ENCODE measurements at places on chromosomes 1 and 21. TPM values are rescaled to one million over a fixed set of nuclear protein-coding genes. Genes with fewer than 3 reads are reported as not detected.

- DNase-seq: no peak
- H3K36me3 ChIP-seq: peaks cover 17% of the 10 kb centered on the region
- no peak overlapping the region for H3K4me3 ChIP-seq
- no peak overlapping the region for H3K27ac ChIP-seq
Measured at GRCh38 chr1:11946647-11947046, 12.1 kb downstream of the PLOD1 start.

DNA sequence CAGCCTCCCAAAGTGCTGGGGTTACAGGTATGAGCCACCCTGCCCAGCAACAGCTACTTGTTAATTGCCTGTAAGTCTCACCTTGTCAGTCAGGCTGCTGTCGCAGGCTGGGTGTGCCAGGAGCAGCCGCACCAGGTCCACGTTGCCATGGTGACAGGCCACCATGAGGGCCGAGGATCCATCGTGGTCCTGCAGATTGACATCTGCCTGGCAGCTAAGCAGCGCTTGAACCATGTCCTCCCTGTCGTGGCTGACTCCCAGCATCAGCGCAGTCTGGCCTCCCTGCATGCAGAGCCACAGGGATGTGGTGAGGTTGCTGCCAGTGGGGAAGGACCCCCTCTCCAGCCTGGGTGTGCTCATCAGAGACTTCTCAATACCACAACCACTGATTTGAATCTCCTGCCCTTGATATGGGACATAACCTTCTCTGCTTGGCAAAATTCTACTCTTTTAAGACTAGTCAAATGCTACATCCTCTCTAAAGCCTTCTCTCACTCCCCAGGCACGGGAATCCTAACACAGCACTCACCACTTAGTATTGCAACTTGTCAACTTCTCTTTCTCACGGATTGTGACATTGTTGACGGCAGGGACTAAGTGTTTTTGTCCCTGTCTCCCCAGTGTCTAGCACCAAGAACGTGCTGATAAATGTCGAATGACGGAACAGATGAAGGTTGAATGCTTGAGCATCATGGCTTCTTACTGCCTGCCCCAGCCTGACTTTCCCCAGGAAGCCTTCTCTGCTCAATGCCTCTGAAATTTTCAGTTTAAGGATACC lies 52.9 kb downstream of the L1TD1 start:
- peaks cover 10% of the 10 kb centered on the region for H3K4me1 ChIP-seq
- H3K27ac ChIP-seq: no peak overlapping the region
- no peaks in the 10 kb centered on the region for H3K27me3 ChIP-seq
- no peak for DNase-seq

DNA sequence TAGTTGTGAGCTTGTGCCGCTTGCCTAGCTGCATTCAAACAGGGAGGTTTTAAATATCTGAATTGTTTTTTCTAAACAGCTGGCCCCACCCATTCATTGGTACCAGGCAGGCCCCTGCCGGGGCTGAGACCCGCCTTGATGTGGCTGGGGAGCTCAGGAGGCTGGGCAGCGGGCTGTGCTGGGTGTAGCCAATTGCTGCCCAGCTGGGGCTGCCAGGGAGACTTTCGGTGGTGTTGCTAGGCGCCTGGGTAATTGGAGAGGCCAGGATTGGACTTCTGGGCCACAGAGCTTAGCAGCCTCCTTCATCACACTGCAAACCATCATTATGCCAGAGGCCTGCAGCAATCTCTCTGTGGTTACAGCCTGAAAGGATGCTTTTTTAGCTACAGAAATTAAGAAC lies 12.2 kb downstream of the RHBDL2 start:
- H3K27ac ChIP-seq: no peak overlapping the region
- H3K27me3 ChIP-seq: no peaks in the 10 kb centered on the region
- H3K4me3 ChIP-seq: no peak overlapping the region
- no peaks in the 10 kb centered on the region for H3K36me3 ChIP-seq
- H3K4me1 ChIP-seq: no peaks in the 10 kb centered on the region

DNA sequence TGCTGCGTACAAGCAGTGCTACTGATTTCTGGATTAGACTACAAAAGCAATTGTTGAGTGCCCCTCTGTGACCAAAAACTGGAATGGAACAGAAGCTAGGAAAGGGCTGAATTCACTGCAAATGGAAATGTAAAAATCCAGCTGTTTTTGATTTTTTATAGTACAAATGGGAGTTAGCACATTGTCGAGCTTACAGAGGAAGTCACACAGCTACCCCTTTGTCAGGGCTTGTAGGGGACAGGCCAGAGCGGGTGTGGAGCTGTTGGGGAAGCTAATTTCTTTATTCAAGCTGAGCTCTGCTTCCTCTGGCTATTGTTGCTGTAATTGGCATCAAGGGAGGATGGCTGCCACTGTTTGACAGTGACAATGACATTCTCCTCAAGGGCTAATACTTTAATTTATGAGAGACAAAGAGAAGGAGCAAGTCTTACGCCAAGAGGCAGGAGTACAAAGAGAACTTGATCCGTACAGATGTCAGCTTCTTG lies 96.1 kb downstream of the SLC35F3 start:
- no peak overlapping the region for H3K4me3 ChIP-seq
- DNase-seq: no peak
- H3K27ac ChIP-seq: no peak overlapping the region
- H3K4me1 ChIP-seq: no peaks in the 10 kb centered on the region

- no peaks in the 10 kb centered on the region for H3K36me3 ChIP-seq
- H3K27me3 ChIP-seq: no peaks in the 10 kb centered on the region
- no peak overlapping the region for H3K27ac ChIP-seq
- no peak for DNase-seq
- H3K4me3 ChIP-seq: no peak overlapping the region
Measured at GRCh38 chr21:28419811-28420210, 572.9 kb downstream of the LTN1 start.

GRCh38 chr1:151060007-151060656 lies at the start of gene MLLT11:
Gene MLLT11 (plus strand): TSS chr1:151060397. CDS start chr1:151067225, 6,828 bp downstream.
- peak within 1 kb of the TSS; percentile 74 for H3K27ac ChIP-seq
- H3K4me1 ChIP-seq: peaks cover 46% of the 10 kb centered on the region
- peak within 1 kb of the TSS; percentile 90 for H3K4me3 ChIP-seq
- no peaks in the 10 kb centered on the region for H3K27me3 ChIP-seq
- peaks cover 8% of the 10 kb centered on the region for H3K36me3 ChIP-seq
- peak; percentile 72 for DNase-seq

DNA sequence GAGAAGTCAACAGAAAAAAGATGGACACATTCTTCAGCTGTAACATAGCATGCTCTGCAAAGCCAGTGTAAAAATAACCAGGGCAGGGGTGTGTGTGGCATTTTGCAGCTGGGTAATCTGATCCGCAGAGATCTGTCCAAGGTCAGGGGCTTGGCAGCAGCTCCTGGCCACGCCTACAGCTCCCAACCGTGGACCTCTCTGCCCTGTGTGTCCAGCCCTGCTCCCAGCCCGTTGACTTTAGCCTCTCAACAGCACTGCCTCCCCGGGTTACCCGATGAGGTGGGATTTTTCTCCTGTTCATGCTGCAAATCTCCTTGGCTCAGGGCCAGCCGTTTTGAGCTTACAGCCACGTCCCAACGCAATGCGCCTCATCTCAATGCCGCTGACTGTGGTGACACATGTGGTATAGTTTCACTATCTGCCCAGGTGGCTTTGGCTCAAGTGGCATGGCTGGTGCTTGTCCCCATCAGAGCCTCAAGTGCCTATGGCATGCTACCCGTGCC lies 68.1 kb downstream of the VWA5B1 start:
- peak; percentile 50 for DNase-seq
- H3K27me3 ChIP-seq: peaks cover 19% of the 10 kb centered on the region
- no peak overlapping the region for H3K27ac ChIP-seq
- H3K4me3 ChIP-seq: no peak overlapping the region
- 0 out of 2 replicates have a peak, but pooled peaks cover 6% of the 10 kb centered on the region for H3K4me1 ChIP-seq

- H3K27me3 ChIP-seq: no peaks in the 10 kb centered on the region
- H3K4me1 ChIP-seq: peaks cover 12% of the 10 kb centered on the region
- no peak overlapping the region for H3K27ac ChIP-seq
- H3K4me3 ChIP-seq: no peak overlapping the region
Measured at GRCh38 chr1:36339215-36339614, 15.8 kb upstream of the EVA1B start.

- no peaks in the 10 kb centered on the region for H3K27me3 ChIP-seq
- no peak overlapping the region for H3K27ac ChIP-seq
- H3K36me3 ChIP-seq: no peaks in the 10 kb centered on the region
Measured at GRCh38 chr1:32337855-32338636, 2.0 kb upstream of the MARCKSL1 start.

GRCh38 chr1:151949371-151950193 lies 40.3 kb upstream of the THEM4 start:
- H3K36me3 ChIP-seq: no peaks in the 10 kb centered on the region
- no peak overlapping the region for H3K27ac ChIP-seq
- H3K27me3 ChIP-seq: no peaks in the 10 kb centered on the region
- H3K4me3 ChIP-seq: no peak overlapping the region
- H3K4me1 ChIP-seq: peaks cover 30% of the 10 kb centered on the region

DNA sequence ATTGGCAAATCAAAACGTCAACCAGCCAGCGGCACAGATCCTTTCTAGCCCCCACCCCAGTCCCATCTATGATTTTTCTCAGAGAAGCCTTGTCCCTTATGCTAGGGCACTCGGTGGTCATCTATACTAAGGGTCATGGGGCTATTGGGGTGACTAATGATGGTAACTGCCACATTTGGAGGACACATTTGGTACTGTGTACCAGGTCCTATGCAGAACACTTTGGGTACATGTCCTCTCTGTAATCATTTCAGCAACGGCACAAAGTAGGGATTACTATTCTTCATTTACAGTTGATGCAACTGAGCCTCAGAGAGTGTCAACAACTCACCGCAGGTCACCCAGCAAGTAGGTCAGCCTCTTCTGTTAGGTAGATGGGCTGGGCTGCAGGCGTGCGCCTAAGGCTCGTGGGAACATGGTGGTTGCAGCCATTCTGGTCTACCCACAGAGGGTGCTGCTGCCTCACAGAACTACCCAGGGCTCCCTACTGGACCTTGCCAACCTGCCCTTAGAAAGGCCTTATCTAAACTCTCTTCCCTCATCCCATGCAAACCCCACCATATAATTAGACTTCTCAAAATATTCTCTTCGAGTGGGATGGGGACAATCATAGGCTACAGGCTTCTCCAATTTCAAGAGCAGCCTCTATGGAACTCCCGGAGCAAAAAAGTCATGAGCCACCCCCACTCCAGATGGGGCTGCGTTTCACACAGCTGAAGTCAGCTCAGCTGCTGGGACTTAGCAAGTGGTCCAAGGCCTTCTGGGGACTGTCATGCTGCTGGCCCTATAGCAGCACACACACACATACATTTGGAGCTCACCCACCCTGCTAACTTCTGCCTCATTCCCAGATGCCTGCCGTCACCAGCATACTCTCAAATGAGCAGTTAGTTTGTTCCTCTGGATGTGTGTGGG lies 5.8 kb upstream of the SDHB start:
- peak; percentile 86 for DNase-seq
- no peaks in the 10 kb centered on the region for H3K36me3 ChIP-seq
- H3K4me1 ChIP-seq: peaks cover 7% of the 10 kb centered on the region
- H3K27ac ChIP-seq: no peak overlapping the region
- no peak overlapping the region for H3K4me3 ChIP-seq

PLPPR4 gene
- 1.8 TPM for total RNA-seq

DMBX1 gene
- not detected for total RNA-seq

SEMA6C gene
- total RNA-seq: 1.4 TPM

AADACL3 gene
- not detected for total RNA-seq

Data from GM23248 (cell line).